Activated CD4-positive, alpha-beta memory T cell treated with anti-CD3 and anti-CD28 coated beads, Interleukin-2, amount 10 ng/mL, durations not matched to agents 7 days and 5 days (primary cell): ENCODE measurements at places on chromosomes 7 and 10.

DNA sequence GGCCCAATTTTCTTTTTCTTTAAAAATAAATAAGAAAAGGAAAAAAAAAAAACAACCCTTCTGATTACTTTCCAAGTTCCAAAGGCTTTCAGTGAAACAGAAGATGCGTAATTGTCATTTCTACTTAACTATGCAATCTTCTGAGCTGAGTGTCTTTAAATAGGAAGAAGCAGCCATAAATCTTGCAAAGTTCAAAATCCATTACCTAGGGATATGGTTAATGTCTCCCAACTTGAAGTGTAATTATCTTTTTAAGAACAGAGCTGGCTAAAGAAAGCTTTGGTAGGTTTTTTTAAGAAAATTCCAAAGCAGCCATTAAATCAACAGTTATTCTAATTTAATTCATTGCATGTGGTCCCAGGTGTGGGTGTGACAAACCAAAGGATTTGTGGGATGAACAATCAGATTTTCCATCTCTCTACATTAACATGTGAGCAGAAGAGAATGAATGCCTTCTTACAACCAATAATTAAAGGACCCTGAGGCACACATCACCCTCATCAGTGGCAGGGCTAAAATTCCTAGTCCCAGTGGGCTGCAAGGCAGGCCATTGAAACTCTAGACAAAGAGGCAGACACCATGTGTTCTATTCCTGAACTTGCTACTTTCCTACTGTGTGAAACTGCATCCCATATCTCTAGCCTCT, 419.2 kb downstream of the REEP3 start:
- no peak for DNase-seq

GRCh38 chr7:123746931-123747488, 1.8 kb downstream of the WASL start:
- no peak for DNase-seq

GRCh38 chr10:110461088-110461487, 36.6 kb upstream of the DUSP5 start:
- no peak for DNase-seq

GRCh38 chr7:10708447-10708846, 265.2 kb upstream of the PHF14 start:
- no peak for DNase-seq

- no peak for DNase-seq
Measured at GRCh38 chr10:101364721-101365120, 10.8 kb downstream of the BTRC start.
